Breast epithelium (tissue), 4 donors: ENCODE measurements at places on chromosomes 4 and X.

GRCh38 chr4:48913346-48913745 is 6.8 kb upstream of the OCIAD2 start:
- DNase-seq = no peak

- no peak for DNase-seq
Measured at GRCh38 chrX:16222151-16222550, 54.9 kb downstream of the MAGEB17 start.

DNA sequence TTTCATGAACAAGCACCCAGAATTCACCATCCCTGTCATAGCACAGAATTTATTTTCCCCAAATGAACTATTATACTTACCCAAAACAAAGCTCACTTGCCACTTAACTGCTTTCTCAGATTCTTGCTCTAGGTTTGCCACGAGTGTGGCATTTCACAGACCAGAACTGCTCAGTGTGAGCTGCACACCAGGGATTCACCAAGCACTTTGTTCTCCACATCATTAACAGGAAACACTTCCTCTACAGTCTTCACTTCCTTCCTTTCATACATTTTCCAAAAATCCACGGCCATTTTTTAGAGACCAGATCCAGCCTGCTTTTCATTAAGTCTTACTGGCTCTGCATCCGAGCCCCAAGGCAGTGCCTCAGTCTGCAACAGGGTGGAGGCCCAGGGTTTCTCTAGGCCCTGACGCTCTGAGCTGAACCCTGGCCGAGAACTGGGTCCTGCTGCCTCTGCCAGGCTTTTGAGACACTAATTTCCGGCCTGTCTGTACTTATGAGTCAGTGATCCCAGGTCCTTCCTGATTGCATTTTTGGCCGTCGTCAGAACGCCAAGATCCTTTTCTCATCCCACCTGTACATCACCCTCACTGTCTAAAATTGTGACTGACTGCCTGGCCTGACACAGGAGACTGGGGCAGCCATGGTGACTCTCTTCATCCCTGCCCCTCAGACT is 67.6 kb upstream of the MTNR1A start:
- DNase-seq = no peak

GRCh38 chrX:46953137-46953527 is 40.9 kb downstream of the JADE3 start:
- DNase-seq = no peak

DNA sequence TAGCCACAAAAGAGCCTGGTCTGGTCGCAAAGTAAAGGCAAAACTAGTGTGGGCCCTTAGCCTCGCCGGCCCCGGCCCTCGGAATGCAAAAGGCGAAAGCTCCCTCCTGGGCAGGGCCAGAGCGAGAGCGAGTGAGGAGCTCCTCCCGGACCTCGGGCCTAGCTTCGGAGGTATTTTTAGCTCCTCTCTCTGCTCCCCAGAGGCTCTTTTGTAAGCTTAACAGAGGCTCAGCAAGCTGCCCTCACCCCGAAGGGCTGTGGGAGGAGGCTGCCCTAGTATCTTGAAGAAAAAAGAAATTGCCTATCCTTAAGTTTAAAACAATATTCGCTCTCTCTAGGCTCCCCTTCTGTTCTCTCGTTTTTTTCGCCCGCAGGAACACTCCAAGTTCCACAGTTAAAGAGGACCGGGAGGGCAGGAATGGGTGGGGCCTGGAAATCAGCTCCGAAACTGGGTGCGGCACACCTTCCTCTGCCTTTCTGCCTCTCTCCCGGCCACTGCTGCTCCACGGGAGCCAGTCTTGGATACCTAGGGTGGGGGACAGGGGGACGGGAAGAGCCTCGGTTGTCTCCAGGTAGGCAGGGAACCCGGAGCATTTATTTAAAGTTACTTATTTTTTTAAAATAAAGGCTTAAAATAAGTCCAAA is 12.1 kb downstream of the HAND2 start:
- DNase-seq = no peak

DNA sequence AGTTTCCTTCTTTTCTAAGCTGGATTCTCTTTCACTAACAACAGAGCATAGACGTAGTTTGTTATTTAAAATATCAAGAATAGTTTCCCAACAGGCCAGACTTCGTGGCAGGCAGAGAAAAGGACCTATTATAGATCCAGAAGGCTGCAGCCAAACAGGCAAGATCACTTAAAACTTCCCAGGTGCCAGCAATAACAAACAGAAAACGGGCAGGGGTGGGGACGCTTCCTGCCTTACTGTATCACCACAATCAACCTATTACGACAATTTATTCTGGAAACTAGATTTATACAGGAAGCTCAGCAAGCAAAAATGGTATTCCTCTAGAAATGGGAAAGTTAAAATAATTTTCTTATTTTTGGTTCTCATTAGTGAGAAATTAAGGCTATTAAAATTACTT is 22.1 kb downstream of the RWDD4 start:
- no peak for DNase-seq
